ENCODE measurements at places on chromosomes 7 and 10.

DNA sequence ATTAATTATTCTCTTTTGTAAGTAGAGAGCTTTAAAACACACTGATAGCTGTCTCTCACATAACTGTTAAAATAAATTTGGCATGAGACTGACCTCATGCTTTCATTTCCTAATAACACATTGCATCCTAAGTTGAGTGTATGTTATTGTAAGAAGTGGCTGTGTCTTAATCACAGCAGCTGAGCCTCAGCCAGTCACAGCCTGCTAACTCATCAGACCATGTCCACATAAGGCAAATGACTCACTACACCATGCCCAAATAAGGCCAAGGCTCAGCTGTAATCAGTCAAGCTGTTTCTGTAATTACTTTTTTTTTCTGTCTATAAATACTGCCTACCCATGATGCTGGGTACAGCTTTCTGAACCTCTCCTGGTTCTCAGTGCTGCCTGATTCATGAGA, 860.9 kb downstream of the XPNPEP1 start:
- no peak for DNase-seq

GRCh38 chr7:39592586-39592985, 26.4 kb downstream of the YAE1 start:
- DNase-seq, result no peak

DNA sequence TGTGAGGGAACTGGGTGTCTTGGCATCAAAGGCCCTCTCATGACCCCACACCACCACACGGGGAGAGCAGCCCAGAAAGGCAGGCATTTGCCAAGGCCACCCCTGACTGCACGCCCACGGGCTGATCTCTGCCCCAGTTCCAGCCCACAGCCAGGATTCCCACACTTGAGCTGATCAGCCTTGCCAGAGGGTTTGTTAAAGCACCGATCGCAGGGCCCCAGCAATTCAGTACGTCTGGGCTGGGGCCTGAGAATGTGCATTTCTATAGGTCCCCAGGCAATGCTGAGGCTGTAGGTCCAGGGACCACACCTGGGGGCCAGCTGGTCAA, 103.9 kb downstream of the TNS3 start:
- no peak for DNase-seq

GRCh38 chr7:75872073-75872782, 6.6 kb upstream of the RHBDD2 start:
- no peak for DNase-seq

DNA sequence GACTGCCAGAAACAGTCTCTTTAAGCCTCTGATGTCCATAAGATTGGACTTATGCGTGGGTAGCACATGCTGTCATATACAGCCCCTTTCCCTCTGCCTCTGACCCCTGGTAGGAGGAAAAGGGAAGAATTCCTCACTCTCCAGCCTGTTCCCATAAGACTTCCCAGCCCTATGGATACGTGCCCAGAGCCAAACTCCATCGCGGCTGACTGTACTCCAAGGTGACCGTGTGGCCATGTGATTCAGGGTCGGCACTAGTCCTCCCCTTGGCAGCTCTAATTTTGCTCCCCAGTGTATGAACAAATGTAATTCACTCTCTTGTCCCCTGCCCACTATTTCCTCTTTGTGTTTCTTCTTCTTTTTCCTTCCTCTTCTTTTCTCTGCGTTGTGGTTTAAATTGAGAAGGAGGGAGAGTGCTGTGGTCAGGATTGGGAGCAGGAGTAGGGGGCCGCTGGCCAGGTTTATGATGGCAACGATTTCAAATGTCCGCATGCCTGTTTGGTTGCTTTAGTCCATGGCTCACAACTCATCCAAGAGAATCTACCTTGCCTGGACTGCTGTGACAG, 43.8 kb downstream of the PRLHR start:
- no peak for DNase-seq

DNA sequence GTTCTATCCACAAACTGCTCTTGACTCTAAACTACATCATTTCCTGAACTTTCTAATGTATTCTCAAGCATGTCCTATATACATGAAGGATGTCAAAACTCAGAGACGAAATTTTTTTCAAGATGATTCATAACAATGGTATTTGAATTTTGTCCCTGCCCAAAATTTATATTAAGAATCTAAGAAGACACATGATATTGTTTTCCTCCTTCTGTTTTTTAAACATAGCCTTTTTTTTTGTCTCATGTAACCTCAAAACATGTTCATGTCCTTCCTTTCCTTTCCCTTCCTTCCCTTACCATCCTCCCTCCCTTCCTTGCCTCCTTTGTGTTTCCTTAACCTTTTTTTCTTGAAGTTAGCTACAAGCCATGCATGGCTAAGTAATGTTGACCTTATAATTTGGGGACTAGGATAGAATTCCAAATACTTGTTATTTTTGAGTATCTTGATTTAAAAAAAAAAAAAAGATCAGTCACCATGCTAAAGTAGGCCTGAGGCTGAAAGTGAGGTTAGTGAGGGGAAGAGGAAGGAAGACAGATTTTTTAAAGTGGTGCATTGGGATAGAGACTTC, 163.0 kb downstream of the SUGCT start:
- DNase-seq, result no peak

GRCh38 chr10:59319854-59320253, 42.5 kb downstream of the FAM13C start:
- DNase-seq, result no peak

DNA sequence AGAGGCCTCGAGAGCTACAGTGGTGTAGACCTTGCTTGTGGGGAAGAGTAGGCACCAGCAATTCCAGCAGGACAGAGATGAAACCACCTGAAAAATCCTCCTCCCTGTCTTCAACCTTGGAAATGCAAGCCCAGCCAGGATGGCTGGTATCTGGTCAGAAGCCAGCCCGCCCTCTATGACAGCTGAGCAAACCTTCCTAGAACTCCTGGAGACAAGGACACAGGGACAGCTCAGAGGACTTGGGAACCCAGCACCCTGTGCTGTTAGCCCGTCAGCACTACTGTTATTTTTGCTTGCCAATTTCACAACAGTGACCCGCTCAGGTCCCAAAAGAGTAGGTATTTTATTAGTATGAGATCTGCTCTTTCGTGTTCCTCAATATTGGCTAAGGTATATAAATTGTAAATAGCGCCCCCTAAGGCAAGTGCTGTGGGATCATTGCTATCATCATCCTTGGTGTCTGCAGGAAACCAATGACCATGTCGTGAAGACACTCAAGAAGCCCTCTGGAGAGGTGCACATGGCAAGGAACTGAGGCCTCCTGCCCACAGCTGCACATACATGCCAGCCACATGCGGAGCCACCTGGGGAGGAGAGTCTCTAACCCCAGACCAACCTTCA, 156.5 kb upstream of the CHST15 start:
- DNase-seq, result no peak

DNA sequence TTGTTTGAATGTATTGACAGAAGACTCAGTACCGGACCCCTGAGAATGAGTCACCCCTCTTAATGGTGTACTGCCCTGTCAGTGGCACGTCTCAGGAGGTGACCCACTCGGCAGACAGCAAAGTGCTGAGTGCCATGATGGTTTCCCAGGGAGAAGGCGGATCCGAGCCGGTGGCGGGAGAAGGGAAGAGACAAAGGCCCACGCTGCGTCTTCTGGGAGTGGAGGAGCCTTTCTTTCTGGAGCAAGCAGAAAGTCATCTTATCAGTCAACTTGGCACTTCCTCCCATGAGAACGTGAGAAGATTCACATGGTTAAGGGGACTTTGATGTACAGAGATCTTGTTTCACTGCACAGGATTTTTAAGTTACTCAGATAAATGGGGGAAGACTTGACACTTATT, 14.6 kb upstream of the PPP2R2D start:
- no peak for DNase-seq

- DNase-seq, result no peak
Observed at GRCh38 chr7:139687980-139688632, 89.7 kb downstream of the HIPK2 start.

- no peak for DNase-seq
Observed at GRCh38 chr7:17071866-17072265, 190.1 kb upstream of the AGR3 start.

DNA sequence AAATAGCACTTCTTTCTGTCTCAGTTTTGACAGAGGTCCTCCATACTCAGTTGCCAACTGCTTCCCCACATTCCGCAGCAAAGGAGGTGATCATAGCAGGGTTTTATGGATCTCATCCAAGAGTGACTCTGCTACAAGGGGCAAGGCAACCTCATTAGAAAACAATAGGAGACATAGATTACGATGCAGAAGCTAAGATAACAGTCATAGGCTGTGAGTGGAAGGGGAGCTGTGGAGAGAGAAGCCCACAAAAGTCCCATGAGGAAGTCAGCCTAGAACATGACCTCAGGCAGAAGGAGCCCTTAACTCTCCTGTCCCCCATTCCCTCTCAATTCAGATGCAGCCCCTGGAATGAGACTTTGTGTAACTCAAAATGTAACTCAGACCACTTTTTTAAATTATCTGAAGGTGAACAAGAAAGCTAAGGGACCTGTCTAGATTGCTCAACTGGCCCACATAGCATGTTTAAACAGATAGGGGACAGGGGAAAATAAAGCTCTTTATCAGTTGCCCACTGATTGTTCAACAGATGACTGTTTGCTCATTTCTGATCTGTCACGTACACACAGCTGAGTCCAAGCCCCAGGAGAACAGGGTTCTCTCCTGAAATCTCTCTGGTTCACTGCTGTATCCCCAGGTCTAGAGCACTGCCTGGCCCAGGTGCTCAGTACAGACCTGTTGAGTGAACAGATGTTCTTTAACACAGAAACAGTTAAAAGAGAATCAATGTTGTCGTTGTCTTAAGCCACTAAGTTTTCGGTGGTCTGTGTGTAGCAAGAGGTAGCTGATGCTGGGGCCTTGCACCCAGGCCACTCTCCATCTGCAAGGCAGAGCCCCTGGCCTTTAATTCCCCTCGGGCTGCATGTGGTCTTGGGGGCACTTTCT, 1.5 kb upstream of the NCOA4 start:
- DNase-seq, result no peak

- no peak for DNase-seq
Observed at GRCh38 chr10:125096371-125096770, 64.0 kb downstream of the CTBP2 start.

DNA sequence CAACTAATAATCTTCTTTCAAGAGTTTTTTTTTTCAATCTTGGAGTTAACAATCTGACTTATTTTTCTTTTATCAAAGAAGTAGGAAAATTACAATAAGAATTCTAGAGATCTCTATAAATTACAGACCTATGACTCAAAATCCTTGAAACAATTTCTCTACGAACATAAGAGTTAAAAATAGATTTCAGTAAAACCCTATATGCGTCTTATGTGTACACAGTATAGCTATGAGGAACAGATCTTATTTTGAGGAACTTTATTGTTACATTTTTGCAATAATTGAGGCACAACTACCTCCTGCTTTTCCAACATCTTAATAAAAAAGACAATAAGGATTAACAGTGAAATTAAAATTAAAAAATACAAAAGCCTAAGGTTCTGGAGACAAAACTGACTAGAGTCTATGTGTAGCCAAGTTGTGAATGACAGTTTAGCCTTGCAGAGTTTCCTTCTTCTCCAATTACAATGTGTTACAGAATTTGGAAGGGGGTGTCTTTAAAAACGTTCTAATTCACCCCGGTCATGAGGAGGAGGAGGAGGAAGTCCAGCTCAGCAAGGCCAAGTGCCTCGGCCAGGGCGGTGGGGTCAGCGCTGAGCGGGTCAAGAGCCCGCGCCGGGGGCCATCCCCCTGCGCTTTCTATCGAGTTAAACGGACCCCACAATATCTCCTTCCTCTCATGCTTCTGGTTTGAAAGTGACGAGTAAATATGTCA, 40.5 kb downstream of the AMZ1 start:
- no peak for DNase-seq

- peak; percentile 90 for DNase-seq
Observed at GRCh38 chr7:140696024-140696679, 356 bp upstream of the NDUFB2 start.

DNA sequence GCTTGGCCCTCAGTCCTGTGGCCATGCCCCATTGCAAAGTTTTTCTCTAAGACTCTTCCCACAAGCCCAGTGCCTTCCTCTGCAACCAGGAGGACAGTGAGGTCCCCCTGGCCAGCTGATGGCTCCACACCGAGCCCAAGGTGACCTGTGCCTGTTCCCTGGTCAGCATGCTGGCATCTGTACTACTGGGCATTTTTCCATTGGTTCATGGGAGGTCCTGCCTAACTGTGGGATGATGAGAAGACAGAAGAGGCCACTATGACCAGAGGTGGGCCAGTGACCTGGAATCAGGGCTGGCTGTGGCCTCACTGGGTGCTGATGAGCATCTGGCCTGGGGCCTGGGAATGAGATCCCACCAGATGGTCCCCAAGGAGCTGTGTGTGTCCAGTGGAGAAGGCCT, 20.2 kb downstream of the CALML3 start:
- no peak for DNase-seq

- DNase-seq, result no peak
Observed at GRCh38 chr7:111049971-111050680, 40.8 kb upstream of the LRRN3 start.

- DNase-seq, result no peak
Observed at GRCh38 chr10:49275896-49276295, 23.1 kb upstream of the C10orf71 start.

DNA sequence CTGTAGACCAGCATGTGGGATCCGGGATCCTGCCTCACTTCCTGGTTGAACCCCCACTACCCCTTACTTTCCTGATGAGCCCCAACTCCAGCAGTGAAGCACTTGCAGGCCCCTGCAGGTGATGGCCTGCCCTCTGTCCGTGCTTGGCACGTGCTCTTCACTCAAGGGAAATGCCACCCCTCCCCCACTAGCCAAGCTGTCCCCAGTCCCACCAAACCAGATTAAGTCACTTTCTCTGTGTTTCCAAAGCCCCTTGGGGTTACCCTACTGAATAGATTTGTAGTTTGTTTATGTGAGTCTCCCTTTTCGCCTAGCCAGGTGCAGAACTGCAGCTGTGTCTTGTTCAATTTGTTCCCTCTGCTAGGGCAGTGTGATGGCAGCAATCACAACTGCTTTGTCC, 121.7 kb downstream of the WDFY4 start:
- no peak for DNase-seq

DNA sequence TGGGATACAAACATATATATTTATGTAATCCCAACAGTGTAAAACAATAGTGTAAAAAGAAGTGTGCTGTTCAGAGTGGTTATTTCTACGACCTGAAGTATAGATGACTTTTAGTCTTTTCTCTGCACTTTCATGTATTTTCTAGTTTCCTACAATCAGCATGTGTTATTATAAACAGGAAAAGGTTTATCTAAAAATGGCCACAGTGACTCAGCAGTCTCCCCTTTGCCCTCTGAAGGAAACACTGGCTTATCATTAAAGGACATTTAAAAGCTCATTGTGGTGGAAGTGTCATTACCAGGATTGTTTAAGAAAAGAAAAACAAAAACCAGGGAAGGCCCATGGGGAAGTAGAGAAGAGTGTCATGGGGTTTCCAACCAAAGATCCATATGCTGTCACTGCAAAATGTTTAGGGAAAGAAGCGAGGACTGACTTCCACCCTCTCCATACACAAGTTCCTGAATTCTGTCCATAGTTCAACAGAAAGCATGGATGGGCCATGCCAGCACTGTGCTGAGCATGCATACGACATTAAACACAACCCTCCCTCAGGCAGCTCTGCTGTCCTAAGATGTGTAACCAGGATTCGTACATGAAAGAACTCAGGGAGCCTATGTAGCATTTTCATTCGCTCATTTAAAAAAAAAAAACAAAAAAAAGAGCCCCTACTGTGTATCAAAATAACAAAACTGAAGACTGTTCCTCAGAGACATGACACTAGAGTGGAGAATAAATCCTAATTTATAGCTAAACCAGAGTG, 10.2 kb downstream of the CYREN start:
- DNase-seq, result no peak
